Pulmonary artery endothelial cell (primary cell): ENCODE measurements at places on chromosomes 11 and 22.

- no peak for DNase-seq
Observed at GRCh38 chr11:85603220-85603619, 23.9 kb downstream of the DLG2 start.

DNA sequence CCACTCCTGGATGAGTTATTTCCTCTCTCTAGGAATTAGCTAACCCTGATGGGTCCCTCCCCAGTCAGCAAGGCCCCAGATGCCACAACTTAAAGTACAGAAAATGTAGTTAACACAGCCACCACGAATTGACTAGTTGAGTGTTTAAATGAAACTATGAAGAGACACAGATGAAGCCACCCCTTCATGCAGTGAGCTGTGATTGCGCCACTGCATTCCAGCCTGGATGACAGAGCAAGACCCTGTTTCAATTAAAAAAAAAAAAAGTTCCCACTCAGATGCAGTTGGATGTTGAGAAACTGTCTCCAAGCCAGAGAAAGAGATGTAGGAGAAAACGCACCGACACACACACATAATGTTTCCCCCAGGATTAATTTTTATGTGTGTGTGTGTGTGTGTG is 53.3 kb downstream of the SCN3B start:
- DNase-seq, result no peak

GRCh38 chr11:2687782-2688191 is 12.0 kb downstream of the KCNQ1OT1 start:
- DNase-seq, result no peak

- no peak for DNase-seq
Observed at GRCh38 chr11:23932485-23932898, 564.4 kb upstream of the LUZP2 start.

DNA sequence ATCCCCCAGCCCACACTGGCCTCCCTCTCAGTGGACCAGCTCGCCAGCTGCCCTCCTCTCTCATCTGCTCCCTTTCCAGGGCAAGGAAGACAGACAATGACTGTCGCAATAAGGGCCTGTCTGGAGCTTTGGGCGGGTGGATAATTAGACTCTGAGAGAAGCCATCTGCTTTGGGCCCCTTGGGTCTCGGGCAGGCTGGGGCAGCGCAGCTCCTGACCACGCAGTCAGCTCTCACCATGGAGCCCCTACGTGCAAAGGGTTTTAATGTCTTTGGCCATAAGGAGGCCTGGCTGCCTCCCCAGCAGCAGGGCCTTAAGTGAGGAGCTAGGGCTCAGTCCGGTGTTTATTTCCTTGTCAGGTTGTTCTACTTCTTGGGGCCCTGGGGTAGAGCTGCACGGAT is 153.9 kb downstream of the CHST1 start:
- no peak for DNase-seq

DNA sequence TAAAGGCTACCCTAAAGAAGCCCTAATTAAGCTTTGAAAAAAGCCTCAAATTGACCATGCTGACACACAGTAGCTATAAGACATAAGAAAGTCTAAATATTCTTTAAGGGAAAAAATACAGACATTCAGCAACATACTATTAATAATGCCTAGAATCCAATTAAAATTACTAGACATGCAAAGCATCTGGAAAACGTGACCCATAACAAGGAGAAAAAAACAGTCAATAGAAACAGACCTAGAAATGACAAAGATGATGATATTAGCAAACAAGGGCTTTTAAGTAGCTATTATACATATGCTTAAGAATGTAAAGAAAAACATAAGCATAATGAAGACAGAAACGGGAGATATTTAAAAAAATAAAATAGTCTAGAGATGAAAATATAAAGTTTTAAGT is 63.7 kb upstream of the MYOD1 start:
- DNase-seq, result no peak

DNA sequence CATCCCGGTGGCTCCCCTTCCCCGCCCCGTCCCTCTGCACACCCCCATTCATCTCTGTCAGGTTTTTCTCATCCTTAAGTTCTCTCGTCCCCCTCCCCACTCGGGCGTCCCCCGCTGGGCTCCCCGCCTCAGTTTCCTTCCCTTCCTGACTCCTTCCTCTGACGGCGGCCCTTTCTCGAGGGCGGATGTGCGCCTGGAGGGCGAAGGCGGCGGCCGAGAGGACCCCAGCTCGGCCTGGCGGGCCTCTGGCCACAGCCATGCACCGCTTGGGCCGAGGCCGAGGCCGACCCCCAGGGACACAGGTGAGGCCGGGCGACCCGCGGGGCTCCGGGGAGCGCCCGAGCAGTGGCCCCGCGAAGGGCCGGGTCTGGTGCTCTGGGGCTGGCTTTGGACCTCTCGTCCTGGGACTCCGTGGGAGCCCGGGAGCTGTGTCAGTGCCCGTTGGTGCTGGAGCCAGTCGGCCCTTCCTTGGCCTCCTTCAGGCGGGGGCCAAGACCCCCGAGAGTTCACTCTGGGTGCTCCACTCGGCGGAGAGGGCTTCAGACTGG is 2.9 kb downstream of the PHLDB1 start:
- no peak for DNase-seq

GRCh38 chr11:134014511-134014910 is 54.4 kb upstream of the JAM3 start:
- DNase-seq, result no peak

DNA sequence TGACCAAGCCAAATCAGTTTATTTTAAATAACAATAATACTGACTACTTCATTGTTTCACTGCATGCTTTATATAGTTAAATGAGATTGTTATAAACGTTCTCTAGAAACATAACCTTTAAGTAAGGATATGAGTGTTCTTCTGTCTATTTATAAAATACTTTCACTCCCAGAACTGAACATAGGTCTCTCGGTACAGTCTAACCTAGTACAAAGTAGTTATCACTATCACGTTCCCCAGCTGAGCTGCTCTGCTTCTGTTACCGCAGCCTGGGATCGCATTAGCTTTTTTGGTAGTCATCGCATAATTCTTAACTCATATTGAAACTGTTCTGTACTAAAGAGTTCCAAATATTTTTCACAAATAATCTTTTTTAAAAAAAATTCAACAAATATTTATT is 143.6 kb downstream of the WNT11 start:
- DNase-seq, result no peak

GRCh38 chr22:24775769-24776492 is 1.4 kb upstream of the PIWIL3 start:
- DNase-seq, result no peak

DNA sequence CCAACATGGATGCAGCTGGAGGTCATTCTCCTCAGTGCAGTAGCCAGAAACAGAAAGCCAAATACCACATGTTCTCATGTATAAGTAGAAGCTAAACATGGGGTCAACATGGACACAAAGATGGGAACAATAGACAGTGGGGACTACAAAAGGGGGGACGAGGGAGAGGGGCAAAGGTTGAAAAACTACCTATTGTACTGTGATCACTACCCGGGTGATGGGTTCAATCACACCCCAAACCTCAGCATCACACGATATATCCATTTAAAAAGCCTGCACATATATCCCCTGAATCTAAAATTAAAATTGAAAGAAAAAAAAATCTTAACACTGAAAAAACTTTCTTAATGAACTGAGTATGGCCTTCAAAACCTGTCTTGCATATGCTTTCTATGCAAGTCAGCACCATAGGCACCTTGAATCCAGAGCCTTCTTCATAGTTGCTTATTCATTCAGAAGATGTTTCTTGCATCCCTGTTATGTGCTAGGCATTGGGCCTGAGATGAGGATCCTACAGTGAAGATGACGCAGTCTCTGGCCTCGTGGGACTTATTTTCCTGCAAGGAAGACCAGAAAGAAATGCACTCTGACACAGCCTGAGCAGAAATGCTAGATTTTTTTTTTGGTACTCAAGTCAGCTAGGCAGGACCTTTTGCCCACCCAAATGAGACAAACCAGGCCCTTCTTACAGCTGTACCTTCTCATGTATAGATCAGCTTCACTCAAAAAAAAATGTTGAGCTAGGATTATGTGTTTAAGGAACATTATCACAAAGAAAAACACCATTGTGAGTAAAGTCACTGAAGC is 21.0 kb downstream of the NNMT start:
- no peak for DNase-seq

DNA sequence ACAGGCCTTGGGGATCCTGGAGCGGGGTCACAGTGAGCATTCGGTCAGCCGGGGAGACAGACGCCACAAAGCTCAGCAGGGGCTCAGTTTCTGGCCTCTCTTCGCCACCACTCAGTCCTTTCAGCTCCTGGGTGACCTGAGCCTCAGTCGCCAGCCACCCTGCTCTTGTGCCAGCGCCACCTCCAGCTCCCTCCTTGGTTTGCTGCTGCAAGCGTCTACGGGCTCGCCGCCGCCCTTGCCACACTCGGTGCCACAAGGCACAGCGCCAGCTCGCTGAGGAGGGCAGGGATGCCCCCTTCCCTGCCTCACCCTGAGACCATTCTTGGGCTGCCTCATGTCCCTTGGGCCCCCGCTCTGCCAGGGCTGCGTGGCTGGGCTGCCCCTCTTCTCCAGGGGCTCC is 1.5 kb upstream of the EEF1G start:
- no peak for DNase-seq

DNA sequence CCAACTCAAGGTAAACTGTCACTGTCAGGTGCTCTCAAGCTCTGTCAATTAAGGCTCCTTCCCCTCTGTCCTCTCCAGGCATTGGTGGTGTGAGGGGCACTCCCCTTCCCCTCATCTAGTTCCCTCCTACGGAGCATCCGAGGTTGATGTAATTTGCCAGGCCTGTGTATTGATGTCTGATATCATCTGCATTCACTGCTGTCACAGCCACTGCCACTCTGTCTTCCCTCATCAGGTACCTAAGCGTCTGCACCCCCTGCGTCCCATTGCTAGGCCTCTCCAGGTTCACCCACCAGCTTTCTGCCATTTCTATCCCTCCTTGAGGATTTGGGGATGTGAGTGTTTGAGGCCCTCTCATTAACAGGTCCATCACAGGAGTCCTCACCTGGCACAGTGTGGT is 50.0 kb upstream of the SYT13 start:
- DNase-seq, result no peak

DNA sequence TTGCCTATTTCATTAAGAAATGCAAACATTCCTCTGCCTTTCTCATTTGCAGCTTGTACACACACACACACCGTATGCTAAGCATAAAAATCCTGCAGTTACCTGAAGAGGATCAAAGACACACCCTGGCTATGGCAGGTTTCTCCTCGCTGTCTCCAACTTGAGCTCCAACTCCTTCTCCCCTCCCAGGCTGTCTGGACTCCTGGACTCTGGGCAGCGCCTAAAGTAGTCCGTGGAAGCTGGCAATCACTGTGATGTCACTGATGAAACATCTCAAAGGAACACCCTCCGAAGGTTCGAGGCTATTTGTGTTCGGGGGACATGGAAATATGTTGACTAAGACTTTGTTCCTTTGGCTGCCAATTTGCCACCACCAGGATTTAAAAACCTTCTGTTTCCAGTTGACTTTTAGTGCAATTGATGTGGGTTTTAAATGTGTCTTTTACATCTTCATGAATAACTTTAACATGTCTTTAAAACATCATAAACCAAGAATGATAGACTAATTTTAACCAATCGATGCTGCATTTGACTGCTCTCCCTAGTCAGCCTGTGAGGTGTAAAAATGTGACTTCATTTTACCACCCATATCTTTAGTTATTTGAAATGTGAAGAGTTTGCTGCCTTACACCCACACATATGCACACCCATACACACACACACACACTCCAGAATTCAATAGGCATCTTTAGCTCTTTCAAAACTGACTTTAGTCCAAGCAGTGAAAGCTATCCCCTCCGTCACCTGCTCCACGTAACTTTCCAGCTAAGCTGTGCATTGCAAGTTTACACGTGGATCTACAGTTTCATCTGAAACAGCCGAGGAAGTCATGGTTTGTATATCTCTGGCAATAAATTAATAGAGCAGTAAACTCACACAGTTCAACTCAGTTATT is at the start of gene SLN:
TSS of gene SLN (minus strand) at position 196 of the 895 bp plus-strand sequence.
- no peak for DNase-seq

- DNase-seq, result peak; percentile 78
Observed at GRCh38 chr11:88543902-88544655, 206.5 kb upstream of the CTSC start.

GRCh38 chr22:29621761-29622526 is 18.5 kb downstream of the NF2 start:
- peak; percentile 88 for DNase-seq

DNA sequence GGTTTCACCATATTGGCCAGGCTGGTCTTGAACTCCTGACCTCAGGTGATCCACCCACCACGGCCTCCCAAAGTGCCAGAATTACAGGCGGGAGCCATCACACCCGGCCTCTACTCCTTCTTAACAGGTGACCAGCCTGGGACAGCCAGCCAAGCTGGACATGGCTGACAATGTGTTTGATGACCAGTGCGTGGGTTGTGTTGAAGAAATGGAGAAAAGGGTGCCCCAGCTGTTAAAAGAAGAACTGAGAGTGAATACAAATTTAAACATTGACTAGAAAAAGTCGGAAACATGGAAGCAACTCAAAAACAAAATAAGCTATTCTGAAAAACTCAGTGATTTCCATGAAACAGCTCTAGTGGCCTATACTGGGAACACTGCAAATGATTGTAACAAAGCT is 86.5 kb upstream of the CLPB start:
- no peak for DNase-seq

GRCh38 chr11:120281143-120281795 is 41.3 kb downstream of the POU2F3 start:
- no peak for DNase-seq

DNA sequence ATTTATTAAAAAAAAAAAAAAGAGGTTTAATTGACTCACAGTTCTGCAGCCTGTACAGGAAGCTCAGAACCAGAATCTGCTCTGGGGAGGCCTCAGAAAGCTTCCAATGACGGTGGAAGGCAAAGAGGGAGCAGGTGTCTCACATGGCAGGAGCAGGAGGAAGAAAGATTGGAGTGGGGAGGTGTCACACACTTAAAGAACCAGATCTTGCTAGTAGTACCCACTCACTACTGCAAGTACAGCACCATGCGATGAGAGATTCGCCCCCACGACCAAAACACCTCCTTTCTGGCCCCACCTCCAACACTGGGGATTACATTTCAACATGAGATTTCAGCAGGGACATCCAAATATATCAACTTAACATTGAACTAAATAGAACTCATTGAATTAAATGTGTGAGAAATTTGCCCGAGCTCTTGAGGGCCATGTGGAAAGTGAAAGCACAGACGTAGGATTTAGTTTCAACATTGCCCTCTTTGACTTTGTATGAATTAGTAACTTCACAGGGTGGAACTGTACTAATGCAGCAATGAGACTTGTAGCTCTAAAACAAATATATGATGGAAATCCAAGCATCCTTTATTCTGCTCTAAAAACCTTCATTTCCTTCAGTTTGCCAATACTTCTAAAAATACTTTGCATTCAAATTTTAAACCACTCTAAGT is 628.2 kb downstream of the FAM181B start:
- no peak for DNase-seq

GRCh38 chr11:119539583-119539982 is 116.6 kb upstream of the THY1 start:
- DNase-seq, result no peak

- no peak for DNase-seq
Observed at GRCh38 chr11:103112364-103112763, 3.1 kb downstream of the DYNC2H1 start.
